ENCODE measurements at places on chromosomes 5 and 9.
A peak's percentile ranks its signal among the peaks of the same experiment; 100 is the strongest.

DNA sequence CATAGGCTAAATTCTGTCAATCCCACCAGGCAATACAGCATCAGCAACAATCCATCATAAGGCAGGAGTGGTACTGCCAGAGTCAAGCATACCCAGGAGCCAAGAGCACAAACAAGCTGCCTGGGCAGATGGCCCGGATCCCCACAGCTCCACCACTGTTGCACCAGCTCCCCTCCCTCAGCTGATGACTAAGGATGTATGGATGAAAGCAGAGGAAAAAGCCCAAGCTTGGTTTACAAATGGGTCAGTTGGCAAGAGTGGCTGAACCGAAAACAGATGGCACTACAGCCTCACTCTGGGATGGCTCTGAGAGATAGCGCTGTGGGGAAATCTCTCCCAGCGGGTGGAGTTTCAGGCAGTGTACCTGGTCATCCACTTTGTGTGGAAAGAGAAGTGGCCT, 29.4 kb downstream of the DROSHA start:
- no peak for DNase-seq

GRCh38 chr9:128304136-128304970, 17.9 kb downstream of the TRUB2 start:
- no peak for DNase-seq

DNA sequence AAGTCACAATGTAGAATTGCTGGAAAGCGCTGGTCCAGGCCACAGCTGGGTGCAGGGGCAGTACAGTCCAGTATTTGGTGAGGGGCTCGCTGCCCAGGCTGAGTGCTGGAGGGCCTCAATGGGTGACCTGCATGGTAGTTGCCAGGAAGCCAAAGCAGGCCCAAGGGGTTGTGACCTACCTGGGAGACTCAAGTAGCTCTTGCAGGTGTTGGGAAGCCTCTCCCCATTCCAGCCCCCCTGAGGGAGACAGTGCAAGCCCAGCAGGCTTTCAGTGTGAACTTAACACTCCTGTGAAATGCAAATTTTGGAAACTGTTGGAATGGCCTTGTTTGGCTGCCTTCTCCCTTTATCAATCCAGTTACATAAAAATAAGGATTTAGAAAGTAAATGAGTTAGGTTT, 13.9 kb downstream of the KDM4C start:
- no peak for DNase-seq

- no peak for DNase-seq
These were observed 142.6 kb downstream of the MED10 start for GRCh38 chr5:6235726-6236125.

DNA sequence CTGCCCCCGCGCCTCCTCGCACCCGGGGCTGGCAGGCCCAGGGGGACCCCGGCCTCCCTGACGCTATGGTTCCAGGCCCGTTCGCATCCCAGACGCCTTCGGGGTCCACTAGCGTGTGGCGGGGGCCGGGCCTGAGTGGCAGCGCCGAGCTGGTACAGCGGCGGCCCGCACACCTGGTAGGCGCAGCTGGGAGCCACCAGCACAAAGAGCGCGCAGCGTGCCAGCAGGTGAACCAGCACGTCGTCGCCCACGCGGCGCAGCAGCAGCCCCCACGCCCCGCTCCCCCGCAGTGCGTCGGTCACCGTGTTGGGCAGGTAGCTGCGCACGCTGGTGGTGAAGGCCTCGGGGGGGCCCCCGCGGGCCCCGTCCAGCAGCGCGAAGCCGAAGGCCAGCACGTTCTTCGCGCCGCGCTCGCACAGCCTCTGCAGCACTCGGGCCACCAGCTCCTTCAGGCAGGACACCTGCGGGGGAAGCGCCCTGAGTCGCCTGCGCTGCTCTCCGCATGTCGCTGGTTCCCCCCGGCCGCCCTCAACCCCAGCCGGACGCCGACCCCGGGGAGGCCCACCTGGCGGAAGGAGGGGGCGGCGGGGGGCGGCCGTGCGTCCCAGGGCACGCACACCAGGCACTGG, 548 bp downstream of the TERT start:
- DNase-seq: no peak

DNA sequence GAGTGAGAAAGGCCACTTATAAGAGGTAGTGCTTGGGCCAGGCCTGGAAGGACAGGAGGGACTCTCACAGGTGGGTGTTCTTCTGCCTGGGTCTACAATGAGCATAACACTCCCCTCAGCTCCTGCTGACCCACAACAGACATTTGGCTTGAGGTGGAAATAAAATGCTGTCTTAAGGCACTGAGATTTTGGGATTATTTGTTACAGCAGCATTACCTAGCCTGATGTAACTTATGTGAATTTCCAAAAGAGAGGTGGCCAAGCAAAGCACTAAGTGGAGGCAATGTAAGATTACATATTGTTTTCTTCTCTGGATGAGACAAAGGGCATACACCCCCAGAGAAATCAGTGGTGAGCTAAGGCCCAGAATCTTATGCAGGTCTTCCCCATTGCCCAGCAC, 221.5 kb downstream of the PAX5 start:
- DNase-seq: no peak

GRCh38 chr5:59354274-59354673, 539.3 kb downstream of the PDE4D start:
- DNase-seq: no peak

GRCh38 chr5:149679876-149680809, 50.0 kb upstream of the PPARGC1B start:
- no peak for DNase-seq

- DNase-seq: no peak
These were observed 108.8 kb upstream of the CD180 start for GRCh38 chr5:67305401-67305800.

DNA sequence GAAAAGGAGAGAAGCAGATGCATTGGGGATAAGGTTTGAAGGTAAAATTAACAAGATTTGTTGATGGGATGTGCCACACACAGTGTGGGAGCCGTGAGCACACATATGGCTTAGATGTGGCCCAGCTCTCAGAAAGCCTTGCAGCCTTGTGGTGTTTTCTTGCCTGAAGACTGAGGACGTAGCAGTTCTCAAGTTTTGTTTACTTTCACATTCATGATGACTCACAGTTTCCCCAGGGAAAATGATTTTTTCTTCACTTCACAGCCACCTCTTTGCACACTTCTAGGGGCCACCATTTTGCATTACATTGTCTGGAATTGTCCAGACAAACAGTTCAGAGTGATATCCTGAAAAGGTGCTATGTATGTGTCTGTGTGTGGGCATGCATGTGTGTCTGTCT, 126.2 kb downstream of the BASP1 start:
- no peak for DNase-seq

DNA sequence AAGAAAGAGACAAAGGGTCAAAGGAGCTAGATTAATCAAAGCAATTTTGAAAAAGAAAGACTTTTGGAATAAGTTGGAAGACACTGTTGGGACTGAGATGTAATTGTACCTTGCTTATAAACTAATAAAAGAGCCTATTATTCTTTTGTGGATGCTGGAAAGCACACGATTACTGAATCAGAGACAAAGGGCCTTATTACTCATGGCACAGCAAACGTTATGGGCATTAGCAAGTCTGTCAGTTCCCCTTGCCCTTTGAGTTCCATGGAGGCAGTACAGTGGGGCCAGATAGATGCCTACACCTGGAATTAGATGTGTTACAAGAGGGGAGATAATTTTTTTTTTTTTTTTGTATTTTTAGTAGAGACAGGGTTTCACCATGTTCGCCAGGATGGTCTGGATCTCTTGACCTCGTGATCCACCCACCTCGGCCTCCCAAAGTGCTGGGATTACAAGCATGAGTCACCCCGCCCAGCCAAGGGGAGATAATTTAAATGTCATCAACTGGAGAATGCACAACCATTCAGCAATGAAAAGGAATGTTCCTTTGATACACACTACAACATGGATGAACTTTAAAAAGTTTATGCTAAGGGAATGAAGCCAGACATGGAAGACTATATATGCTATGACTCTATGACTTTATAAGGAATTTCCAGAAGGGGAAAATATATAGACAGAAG, 128.9 kb downstream of the STARD4 start:
- no peak for DNase-seq

DNA sequence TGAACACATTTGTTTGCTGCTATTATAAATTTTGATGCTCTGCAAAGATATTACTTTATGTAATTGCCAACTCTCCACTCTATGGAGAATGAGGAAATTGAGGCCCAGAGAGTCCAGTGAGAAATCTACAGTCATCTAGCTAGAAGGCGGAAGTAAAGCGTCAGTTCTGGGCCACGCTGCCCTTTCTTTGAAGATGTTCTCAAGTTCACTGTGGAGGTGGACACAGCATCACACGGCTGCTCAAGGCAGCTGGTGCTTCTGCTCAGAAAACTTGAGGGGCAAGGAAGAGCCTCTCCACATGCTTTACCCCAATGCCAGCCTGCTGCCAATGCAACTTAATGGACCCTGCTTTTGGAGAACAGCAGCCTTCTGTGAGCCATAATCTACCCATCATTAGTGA, 96.3 kb downstream of the TTLL11 start:
- DNase-seq: no peak

- no peak for DNase-seq
These were observed 68.3 kb downstream of the HMGCR start for GRCh38 chr5:75405296-75405695.

DNA sequence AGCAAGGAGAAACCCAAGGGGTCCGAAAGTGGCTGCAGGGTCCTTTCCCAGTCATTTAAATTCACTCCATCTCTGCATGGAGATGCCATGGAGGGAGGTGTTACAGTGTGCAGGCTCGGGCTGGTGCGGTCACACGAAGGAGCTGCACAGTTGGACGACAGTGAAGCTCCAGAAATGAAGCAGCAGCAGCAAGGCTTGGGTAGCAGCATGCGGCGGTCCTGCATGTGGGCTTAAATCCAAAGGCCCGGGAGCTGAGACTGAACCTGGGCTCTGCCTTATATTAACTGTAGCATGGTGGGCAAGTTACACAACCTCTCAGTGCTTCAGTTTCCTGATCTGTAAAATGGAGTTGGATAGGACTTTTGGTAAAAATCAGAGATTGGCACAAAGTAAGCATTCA, 51.4 kb downstream of the APBA1 start:
- DNase-seq: no peak

GRCh38 chr9:22265038-22265437, 181.6 kb upstream of the DMRTA1 start:
- no peak for DNase-seq

DNA sequence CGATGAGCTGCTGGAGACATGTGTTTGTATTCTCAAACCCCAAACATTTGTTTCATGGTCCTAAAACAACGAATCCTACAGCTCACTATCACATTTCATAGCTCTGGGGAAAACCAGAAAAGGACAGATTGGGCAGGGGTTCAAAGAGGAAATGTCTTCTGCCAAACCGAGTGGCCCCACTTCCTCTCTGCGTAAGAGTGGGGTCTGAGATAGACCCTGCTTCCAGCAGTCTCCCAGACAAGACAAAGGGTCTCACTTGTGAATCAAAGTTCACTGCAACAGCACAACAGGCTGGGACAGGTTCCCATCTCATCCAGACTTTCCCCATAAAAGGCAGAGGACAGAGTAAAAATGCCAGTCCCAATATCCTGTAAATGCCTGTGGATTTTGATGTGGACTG, 276.2 kb upstream of the SLC24A2 start:
- no peak for DNase-seq

- DNase-seq: no peak
These were observed 72.4 kb downstream of the UGCG start for GRCh38 chr9:111969061-111969460.

DNA sequence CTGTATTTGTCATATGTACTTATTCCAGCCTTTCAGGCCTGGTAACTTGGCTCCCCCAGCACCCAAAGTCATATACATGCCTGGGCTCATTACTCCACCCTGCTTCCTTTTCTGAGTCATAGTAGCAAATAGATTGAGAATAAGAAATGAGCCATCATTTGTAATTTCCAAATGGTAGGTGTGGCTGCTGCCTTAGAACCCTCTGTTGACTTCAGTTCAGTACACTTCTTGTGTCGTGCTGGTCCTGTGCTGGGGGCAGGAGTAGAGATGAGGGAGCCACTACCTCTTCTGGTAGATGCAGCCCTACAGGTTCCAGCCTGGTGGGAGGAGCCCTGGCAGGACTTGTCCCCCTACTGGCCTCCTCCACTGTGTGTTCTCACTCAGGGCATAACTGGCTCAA, 11.1 kb downstream of the GM2A start:
- DNase-seq: no peak

GRCh38 chr9:89911721-89912604, 307.2 kb downstream of the GADD45G start:
- DNase-seq: no peak

- DNase-seq: no peak
These were observed 16.9 kb downstream of the CAMSAP1 start for GRCh38 chr9:135890190-135891026.

- DNase-seq: no peak
These were observed 34.9 kb downstream of the SLC6A3 start for GRCh38 chr5:1410156-1411014.

GRCh38 chr5:137560420-137560819, 61.3 kb upstream of the SPOCK1 start:
- DNase-seq: no peak

- no peak for DNase-seq
These were observed 87.1 kb upstream of the FCN2 start for GRCh38 chr9:134793288-134794188.

GRCh38 chr9:354453-354852, 139.8 kb downstream of the DOCK8 start:
- no peak for DNase-seq

- no peak for DNase-seq
These were observed 445.3 kb downstream of the NTRK2 start for GRCh38 chr9:85114799-85115198.

- DNase-seq: no peak
These were observed 512 bp downstream of the PLK2 start for GRCh38 chr5:58459146-58460001.

DNA sequence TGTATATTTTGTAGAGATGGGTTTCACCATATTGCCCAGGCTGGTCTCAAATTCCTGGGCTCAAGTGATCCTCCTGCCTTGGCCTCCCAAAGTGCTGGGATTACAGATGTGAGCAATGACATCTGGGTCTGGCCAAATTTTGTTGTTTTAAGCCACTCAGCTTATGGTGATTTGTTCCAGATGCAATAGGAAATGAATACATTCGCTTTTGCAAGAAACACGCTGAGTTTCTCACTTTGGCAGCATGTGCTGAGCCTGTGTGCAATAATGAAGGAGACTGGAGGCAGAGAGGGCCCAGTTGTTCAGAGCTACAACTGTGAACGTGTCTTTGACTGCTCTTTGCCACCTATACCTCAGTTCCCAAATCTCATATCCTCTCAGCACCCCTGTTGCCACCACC, 56.4 kb downstream of the KIF4B start:
- DNase-seq: no peak

GRCh38 chr5:134585966-134586365, 46.7 kb downstream of the SAR1B start:
- no peak for DNase-seq

- DNase-seq: no peak
These were observed 63.2 kb upstream of the FYB1 start for GRCh38 chr5:39282561-39282960.

DNA sequence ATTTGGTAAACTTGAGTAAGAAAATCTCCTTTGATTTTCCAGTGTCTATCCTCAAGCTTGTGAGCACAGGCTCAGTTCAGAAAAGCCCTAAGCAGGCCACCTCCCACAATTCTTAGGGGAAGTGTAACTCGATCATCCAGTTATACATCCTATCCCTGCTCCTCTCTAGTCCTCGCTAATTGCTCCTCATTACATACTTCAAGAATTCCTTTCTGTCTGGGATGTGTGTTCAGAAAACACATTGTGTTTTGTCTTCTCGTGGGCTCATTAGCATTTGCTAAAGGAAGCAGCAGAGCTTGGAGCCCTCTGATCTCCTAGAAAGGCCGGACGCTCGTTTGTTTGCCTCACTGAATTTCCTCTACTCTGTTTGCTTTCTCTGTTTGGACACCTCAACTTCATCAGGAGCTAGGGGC, 268.2 kb upstream of the RFX3 start:
- DNase-seq: no peak

GRCh38 chr9:37464426-37465248, 613 bp downstream of the ZBTB5 start:
- peak; percentile 56 for DNase-seq

All from stimulated activated CD4-positive, alpha-beta T cell treated with anti-CD3 and anti-CD28 coated beads, Interleukin-2, amount 100 ng/mL, for 48 hours (primary cell).